Right ventricle myocardium superior (tissue), 1 donor: ENCODE measurements at places on chromosomes 2 and 18. TPM values are rescaled to one million over a fixed set of nuclear protein-coding genes. Genes with fewer than 3 reads are reported as not detected.

DNA sequence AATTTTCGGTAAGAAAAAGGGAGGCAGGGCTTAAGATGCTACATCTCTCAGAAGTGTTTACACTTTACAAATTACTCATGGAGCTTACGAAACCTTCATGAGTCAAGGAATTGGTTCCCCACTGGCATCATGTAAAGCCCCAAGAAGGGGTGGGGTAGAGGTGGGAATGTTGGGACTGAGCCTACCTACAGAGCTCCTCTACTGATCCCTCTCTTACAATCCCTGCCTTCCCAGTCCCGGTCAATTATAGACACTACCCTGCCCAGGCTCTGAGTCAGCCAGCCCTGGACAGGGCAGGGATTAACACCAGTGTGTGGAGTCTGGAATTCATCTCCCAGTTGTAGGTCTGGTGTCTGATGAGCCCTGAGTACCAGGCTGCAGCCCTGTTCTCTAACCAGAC lies 248.9 kb downstream of the PAX3 start:
- no peak for DNase-seq

- DNase-seq, result no peak
Measured at GRCh38 chr18:65415098-65415497, 335.7 kb upstream of the CDH7 start.

DNA sequence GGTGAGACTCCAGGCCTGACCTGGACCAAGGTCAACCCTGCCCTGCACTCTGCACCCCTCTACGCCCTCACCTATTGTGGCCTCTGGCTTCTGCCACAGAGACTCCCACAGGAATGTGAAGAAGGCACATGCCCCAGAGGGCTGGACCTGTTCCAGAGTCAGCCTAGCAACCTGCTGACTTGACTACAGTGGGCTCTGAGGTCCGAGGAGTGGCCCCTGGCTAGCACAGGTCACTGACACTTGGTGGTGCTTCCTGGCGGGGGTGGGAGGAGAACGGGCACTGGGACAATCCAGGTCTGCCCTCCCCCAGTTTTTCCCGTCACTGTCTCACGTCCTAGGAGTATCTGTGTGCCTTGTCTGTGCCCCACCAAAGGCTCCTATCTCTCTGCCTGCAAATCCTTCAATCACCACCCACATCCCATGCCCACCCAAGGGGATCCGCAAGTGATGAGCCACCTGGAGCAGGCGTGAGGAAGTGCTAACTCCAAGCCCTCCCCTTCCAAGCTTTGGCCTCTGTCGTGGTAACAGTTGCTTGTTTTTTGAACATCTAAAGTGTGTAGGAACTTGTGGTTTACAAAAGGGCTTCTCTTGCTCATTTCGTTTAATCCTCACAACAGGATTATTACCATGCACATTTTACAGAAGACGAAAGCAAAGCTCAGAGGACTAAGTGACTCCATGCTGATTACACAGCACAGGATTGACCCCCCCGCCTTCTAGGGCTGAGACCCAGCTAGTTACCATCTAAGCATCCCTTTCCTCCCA lies 86.2 kb downstream of the MCFD2 start:
- DNase-seq, result no peak

DNA sequence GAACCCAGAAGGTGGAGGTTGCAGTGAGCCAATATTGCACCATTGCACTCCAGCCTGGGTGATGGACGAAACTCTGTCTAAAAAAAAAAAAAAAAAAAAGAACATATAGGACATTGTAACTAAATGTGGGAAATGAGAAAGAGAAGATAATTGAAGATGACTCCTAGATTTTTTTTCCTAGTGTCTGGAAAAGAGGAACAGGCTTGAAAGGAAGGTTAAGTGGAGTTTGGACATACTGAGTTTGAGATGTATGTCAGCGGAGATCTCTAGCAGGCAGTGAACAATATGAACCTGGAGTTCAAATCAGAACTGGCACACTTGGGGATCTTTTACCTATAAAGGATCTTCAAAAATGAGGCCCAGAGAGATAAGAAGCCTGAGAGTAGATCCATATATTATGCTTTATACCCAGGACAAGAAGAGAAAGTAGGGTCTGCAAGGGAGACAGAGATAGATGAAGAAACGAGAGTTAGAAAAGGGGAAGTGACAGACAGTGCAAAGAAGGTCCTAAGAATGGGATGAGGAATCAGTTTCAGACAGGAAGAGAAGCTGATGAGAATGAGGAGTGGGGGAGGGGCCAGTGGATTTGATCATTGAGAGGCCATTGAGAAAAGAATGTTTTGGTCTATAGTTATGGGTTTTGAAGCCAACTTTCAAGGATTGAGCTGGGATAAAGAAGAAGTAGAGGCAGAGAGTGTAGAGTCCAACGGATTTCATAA lies 46.9 kb upstream of the CD28 start:
- no peak for DNase-seq

DNA sequence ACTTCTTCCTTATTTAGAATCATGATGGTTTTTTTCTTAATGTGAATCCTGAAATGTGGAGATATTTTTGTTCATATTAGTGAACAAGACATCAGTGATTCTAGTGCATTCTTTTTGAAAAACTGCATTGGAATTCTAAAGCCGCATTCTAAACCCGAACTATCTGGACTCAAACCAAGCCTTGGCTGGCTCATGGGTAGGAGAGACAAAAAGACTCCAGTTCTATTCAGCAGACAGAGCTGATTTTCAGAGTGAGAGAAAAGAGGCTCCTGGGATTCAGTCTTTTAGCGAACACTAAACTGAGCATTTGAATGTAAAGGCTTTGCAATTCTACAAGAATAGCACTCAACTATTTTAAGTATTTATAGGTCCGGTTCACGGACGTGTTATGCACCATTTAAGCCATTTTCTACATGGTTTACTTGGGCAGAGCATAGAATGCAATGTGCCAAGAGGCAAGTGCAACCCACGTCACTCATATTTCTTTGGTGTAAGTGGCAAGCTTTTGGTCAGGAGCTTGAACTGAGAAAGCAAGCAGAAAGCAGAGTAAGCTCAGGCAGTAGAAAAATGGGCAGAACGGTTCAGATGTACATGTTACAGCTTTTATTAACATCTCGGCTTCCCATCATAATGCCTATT lies 227.3 kb upstream of the RAB12 start:
- no peak for DNase-seq

DNA sequence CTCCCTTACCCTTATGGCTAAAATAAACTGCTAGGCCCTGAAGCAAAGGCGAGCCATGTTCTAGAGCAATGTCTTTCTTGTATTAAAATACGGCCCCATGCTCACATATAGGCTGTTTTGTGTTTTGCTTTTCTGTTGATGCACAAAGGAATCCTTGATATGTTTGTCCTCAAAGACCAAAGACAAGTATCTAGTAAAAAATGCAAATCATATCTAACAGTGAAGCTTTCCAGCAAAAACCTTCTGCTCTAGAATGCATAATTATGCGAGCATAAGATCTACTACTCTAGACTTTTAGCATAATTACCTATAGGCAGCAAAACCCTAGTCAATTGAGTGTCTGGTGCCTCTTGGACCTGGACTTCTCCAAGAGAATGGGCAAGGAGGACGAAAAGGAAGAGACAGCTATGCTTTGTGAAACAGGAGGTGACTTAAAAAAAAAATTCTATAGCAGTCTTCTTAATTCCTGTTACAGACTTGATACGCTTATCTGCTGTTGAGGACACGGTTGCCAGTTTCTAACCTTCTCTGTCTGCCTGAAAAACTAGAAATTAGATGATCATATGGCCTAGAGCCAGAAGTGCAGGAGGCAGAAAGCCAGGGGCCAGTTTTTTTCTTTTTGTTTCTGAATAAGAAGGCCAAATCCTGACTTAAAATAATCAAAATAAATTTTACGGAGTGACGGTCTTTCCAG lies 1.5 kb upstream of the AMMECR1L start:
- no peak for DNase-seq

DNA sequence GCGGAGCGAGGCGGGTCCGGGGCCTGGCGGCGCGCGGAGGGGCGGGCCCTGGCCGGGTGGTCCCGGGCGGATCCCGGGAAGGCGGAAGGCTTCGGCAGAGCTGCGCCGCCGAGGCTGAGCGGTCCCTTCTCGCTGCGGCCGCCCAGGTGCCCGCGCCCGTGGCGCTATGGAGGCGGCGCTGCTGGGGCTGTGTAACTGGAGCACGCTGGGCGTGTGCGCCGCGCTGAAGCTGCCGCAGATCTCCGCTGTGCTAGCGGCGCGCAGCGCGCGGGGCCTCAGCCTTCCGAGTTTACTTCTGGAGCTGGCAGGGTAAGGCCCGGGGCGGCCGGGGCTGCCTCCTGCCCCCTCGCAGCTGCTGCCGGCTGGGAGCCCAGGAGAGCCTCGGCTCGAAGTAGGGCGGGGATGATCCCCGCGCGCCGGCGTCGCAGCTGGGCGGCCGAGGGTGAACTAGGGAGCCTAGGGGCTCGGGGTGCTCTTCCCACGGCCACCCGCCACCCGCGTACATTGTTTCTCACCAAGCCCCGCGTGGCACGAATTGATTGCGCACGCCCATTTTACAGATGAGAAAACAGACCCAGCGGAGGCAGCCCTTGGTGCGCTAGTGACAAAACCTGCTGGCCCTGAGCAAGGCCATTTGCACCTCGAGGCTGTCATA lies at the start of gene SLC66A3:
TSS of gene SLC66A3 (plus strand) at position 87 of the 655 bp plus-strand sequence. CDS start at position 167, 80 bp downstream.
- DNase-seq, result peak; percentile 92

The C2orf74 gene
- 30.7 TPM for total RNA-seq

The FBXO48 gene
- 1.1 TPM for total RNA-seq

The C1QL2 gene
- total RNA-seq, result not detected

The PFN4 gene
- 0.46 TPM for total RNA-seq

The SLC9A4 gene
- not detected for total RNA-seq

The ADI1 gene
- 141 TPM for total RNA-seq
